Right forelimb (tissue), 1 donor: ENCODE measurements at places on chromosomes 7 and 10.

DNA sequence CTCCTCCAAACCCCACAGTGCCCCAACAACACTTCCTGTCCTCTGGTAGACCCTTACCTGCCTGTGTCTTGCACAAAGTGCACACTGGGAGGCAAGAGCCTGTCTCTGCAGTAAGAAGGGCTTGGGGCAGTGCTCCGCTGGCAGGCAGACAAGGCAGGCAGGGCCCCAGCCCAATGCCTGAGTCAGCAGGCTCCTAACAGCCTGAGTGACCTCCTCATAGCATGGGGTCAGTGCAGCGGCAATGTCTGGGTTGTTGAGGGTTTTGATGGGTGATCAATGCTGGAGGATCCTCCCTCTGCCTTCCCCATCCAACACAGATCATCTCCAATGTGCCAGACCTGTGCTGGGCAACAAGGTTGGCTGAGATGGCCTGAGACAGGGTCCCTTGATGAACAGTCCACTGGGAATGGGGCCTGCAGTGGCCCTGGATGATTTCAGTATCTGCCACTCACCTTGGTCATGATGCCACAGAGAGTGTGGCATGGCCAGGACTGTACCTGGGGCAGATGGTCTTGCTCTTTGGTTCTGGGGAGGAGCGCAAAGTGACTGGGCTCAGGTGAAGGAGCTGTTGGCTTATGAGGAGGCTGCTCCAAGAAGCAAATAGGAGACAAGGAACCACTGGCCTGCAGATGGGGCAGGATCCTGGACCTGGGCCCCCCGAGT lies 55.6 kb upstream of the CAMK2B start:
- DNase-seq: peak; percentile 34

GRCh38 chr7:30201161-30201666 lies 66.4 kb downstream of the MTURN start:
- DNase-seq: no peak

GRCh38 chr7:99457650-99458493 lies 8.1 kb downstream of the ATP5MF start:
- DNase-seq: no peak

DNA sequence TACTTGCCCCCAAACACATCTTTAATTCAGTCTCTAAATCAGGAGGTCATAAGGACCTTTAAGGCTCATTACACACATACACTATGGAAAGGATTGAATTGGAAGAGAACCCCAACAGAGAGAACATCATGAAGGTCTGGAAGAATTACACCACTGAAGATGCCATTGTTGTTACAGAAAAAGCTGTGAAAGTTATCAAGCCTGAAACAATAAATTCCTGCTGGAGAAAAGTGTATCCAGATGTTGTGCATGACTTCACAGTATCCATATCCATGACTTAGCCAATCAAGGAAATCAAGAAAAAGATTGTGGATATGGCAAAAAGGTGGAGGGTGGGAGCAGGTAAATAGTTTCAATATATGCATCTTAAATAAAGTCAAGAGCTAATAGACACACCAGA lies 13.7 kb downstream of the LIPA start:
- no peak for DNase-seq

DNA sequence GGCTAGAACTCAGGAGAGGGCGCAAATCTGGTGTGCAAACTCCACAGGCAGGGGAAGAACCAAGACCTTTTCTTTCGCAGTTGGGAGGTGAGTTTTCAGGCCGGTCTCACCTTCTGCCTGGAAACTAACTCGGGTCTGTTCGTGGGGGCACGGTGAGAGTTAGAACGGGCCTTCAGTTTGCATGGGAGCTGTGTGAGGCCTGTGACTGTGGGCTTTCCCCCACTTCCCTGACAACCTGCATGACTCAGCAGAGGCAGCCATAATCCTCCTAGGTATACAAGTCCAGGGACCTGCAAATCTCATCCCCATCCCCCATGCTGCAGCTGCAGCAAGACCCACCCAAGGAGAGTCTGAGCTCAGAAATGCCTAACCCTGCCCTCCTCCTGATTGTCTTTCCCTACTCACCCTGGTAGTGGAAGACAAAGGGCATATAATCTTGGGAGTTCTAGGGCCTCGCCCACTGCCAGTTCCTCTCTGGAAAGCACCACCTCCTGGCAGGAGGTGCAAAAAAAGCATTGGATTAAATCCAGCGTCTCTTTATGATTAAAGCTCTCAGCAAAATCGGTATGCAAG lies 194.9 kb upstream of the ETV1 start:
- DNase-seq: no peak
